Activated naive CD4-positive, alpha-beta T cell treated with anti-CD3 and anti-CD28 coated beads for 36 hours (primary cell): ENCODE measurements at places on chromosomes 2 and 18.

GRCh38 chr2:48328942-48329723, 200.8 kb upstream of the STON1 start:
- no peak for DNase-seq

GRCh38 chr18:75360215-75360614, 67.3 kb downstream of the SMIM21 start:
- no peak for DNase-seq

- peak; percentile 29 for DNase-seq
Observed at GRCh38 chr18:13613591-13614501, 112.5 kb downstream of the FAM210A start.

DNA sequence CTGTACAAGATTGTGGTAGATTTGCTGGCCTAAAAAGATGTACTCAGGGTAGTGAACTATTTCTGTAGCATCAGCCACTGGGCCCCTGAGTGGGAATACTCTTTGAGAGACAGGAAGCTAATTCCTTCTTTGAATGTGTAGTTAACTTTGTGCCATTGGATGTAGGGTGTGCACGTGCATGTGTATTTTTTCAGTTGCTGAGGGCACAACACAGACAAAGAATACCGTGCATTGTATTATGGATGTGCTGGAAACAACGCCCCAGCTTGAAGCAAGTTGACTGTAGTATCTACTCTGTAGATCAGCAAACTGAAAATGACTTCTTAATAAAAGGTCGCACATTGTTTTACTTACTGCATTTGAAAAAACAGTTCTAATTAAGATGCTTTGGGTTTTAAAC, 14.1 kb downstream of the CRIM1 start:
- DNase-seq: no peak

DNA sequence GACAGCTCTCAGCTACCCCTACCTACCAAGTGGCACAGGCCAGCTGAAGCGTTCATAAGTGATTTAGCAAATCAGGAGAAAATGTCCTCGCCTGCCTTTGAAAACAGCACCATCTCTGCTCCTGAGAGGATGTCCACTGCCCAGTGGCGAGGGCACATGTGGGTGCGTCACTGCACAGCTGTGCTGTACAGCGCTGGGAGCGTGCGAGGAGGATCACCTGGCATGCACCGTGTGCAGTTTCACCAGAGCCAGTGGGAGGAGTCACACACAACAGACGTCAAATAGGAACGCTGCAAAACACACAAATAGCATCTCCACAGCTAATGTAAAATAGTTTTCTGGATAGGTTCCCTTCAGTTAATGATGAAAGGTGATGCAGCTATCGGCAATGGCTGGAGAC, 154.1 kb downstream of the HDAC4 start:
- DNase-seq: no peak

DNA sequence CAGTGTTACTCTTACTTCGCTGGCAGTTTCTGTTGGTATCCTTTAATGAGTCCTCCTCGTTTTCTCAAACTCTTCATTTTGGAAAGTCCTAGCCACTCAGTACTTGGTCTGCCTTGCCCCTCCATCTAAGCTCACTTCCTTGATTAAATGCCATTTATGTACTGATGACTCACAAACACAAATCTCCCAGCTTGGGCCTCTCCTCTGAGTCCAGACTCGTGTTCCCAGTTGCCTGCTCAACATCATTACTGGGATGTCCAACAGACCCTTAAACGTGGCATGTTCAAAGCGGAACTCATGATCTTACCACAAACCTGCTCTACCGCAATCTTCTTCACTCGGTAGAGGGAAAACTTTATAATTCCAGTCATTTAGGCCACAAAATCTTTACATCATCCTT, 13.8 kb upstream of the CCDC68 start:
- DNase-seq: no peak

DNA sequence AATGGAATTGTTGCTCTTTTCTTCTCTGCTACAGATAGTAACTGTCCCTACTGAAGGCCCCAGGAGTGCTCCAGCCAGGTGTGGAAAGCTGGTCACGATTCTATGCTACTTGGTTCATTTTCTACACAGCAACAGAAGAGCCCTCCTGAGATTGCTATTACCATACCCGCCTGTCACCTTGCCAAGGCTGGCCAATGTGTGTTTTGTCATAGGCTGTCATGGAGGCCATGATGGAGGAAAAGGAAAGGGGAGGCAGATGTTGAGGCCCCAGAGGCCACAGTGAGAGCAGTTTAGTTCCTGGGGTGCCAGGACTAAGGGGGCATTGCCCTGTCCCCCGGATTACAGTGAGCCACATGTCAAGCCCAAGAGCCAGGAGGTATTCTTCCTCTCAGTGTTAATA, 952 bp downstream of the ELMOD3 start:
- DNase-seq: peak; percentile 14

- DNase-seq: no peak
Observed at GRCh38 chr2:30394096-30394495, 53.0 kb upstream of the LCLAT1 start.

GRCh38 chr18:36757081-36757480, 71.7 kb downstream of the TPGS2 start:
- no peak for DNase-seq

- DNase-seq: no peak
Observed at GRCh38 chr2:181074457-181074856, 94.1 kb downstream of the UBE2E3 start.

GRCh38 chr2:238975408-238975807, 127.5 kb downstream of the TWIST2 start:
- DNase-seq: no peak

- no peak for DNase-seq
Observed at GRCh38 chr2:59027320-59027719, 786.2 kb upstream of the FANCL start.

- no peak for DNase-seq
Observed at GRCh38 chr2:158967731-158968395, 577 bp upstream of the TANC1 start.

- DNase-seq: no peak
Observed at GRCh38 chr2:120764991-120765677, 29.5 kb downstream of the GLI2 start.

DNA sequence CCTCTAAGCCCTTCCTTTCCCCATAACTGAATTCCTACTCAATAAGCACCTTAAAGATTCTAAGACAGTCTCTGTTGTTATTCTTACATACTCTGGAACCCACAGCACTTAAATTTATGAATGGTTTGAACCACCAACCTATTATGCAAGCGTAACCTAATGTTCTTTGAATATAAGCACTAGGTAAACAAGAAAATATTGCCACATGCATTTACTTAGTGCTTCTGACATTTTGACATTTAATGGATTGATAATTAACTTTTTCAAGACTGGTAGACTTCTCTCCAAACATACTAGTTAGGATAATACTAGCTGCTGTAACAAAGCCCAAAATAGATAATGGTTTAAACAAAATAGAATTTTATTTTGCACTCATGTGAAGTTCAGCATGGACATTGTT, 164.8 kb downstream of the ARHGAP15 start:
- DNase-seq: no peak

- DNase-seq: no peak
Observed at GRCh38 chr2:73716543-73717250, 20.4 kb downstream of the TPRKB start.

- no peak for DNase-seq
Observed at GRCh38 chr2:11697103-11697871, 27.3 kb upstream of the NTSR2 start.

GRCh38 chr2:212147921-212148513, 390.6 kb downstream of the ERBB4 start:
- DNase-seq: no peak

DNA sequence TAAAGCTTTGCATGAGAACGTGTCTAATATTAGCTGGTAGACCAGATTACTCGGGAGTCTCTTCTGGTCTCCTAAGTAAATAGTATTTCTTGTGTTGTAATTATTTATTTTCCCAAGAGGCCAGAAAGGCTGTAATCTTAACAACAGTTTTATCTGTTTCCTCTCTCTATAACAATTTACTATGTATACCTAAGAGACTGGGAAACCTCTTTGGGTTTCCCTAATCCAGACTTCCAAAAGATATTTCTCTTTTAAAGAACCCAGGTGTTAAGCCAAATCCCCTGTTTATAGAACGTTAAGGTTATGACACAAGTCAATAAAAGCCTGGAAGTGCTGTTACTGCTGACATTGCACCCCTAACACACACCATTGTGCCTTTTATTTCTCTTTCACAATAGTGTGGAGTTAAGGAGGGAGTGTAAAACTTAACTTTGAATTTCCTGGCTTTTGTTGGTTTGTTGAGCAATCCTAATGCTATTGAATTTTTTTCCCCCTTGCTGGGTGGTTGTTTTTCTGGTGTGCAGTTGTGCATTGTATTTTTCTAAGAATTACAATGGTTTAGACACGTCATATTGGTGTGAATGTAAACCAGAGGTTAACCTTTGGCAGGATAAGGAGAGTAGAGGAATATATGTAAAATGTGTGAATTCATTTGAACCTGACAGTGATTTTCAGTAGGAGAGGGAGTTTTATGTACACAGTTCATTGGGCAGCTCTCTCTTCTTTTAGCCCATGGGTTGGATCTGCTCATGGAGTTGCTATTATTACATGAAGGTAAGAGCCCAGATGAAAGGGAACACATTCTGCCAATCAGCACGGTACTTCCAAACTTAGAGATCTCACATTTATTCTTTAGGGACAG, 192.8 kb downstream of the MTX2 start:
- no peak for DNase-seq

DNA sequence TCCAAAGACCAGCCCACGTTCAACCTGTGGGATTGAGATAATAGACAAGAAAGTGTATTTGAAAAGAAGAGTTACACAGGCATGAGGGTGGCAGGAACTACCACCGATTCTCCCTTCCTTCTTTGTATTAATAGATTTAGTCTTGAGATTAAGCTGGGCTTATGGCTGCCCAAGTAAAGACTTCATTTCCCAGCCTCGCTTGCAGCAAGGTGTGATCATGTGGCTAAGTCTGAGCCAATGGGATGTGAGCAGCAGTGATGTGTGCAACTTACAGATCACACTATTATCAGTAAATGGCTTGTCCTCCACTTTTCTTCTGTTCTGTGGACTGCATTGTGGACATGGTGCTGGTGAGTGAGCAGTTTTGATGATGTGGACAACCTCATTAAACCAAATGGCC, 101.7 kb downstream of the POLR1A start:
- no peak for DNase-seq

DNA sequence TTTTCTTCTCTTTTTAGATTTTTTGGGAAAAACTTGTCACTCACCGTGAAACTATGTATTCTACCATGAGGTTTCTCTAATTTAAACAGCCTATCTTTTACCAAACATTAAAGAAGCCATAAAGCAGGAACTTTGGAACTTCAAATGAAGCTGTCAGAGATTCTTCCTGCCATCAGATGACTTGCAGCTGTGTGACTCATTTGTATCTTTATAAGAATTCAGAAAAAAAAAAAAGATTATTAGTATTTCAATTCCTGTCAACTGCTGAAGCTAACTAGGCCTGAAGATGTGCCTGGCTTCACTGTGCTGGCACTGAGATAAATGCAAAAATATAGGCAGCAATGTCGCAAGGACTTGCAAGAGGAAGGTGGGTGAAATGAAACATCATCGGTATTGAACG, 1399.1 kb upstream of the PIK3C3 start:
- no peak for DNase-seq

- no peak for DNase-seq
Observed at GRCh38 chr2:210199186-210199765, 26.0 kb downstream of the ACADL start.

DNA sequence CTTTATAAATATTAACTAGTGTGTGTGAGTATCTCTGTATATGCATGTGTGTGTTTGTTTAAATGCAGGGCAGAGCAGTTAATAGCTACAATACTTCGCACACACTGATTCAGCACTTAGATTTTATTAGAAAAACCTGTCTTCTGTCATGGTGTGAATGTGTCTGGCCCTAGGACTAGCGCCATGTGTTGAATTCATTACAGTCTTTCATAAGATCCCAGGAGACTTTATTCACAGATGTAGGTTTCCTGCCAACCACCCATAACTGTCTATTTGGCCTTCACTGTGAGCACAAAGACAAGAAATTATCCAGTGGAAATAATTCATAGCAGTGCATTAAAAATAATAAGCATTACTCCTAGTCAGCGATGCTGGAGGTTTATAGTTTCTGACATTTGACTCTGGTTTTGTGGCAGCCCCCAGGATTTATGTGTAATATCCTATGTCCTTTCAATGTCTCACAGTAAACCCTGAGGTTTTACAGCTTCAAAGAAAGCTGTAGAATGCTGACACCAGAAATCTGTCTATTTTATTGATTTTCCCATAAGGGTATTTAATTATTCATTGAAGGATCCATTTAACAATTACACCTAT, 93.9 kb downstream of the ZNF804A start:
- DNase-seq: no peak

- no peak for DNase-seq
Observed at GRCh38 chr2:200305797-200306195, 697 bp upstream of the SPATS2L start.

GRCh38 chr2:227500301-227500630, 28.3 kb downstream of the AGFG1 start:
- DNase-seq: no peak

GRCh38 chr2:179410552-179411356, 146.1 kb upstream of the SESTD1 start:
- DNase-seq: peak; percentile 45

GRCh38 chr2:9473308-9473984, 905 bp upstream of the IAH1 start:
- peak; percentile 48 for DNase-seq

GRCh38 chr2:228927028-228928010, 343.8 kb downstream of the PID1 start:
- no peak for DNase-seq

DNA sequence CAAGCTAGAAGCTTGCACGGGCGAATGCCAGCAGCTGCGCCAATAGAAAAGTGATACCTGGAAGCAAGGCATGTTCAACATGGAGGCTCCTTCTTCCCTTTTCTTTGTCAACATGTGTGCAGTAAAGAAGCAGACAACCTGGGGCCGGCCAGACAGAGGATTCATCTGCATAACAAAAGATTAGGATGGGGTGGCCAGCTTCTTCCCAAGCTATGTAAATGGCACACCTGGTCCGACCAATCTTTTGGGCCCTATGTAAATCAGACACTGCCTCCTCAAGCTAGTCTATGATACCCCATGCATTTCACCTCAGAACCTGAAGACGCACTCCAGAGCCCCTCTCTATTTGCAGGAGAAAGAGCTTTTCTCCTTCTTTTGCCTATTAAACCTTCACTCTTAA, 66.4 kb upstream of the TGFA start:
- no peak for DNase-seq

GRCh38 chr2:120832296-120833070, 96.8 kb downstream of the GLI2 start:
- DNase-seq: no peak
